ENCODE measurements at places on chromosomes 6 and 20. TPM values are rescaled to one million over a fixed set of nuclear protein-coding genes. Genes with fewer than 3 reads are reported as not detected.

LINC00237 gene
- total RNA-seq, result not detected

NCOA6 gene
- 42.6 TPM for total RNA-seq

FOXA2 gene
- total RNA-seq, result not detected

GHRH gene
- not detected for total RNA-seq

DNA sequence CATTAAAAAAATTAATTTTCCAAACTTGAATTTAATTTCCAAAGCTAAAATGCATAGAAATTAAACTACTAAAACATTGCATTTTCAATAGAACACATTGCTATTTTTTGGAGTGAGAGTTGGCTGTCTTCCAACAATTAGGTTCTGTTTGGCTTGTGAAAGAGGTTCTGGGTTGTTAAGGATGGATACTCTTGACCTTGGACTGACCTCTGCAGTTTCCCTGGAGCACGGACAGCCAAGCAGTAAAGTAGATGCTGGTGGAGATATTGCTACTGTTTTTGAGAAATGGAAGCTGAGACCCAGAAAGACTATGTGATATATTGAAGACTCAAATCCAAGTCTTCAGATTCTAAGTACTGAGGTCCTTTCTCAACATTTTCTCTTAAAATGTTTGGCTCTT lies 95.9 kb upstream of the CHD6 start:
- no peak for DNase-seq

- no peak for DNase-seq
Measured at GRCh38 chr6:2471472-2471871, 226.1 kb upstream of the GMDS start.

DNA sequence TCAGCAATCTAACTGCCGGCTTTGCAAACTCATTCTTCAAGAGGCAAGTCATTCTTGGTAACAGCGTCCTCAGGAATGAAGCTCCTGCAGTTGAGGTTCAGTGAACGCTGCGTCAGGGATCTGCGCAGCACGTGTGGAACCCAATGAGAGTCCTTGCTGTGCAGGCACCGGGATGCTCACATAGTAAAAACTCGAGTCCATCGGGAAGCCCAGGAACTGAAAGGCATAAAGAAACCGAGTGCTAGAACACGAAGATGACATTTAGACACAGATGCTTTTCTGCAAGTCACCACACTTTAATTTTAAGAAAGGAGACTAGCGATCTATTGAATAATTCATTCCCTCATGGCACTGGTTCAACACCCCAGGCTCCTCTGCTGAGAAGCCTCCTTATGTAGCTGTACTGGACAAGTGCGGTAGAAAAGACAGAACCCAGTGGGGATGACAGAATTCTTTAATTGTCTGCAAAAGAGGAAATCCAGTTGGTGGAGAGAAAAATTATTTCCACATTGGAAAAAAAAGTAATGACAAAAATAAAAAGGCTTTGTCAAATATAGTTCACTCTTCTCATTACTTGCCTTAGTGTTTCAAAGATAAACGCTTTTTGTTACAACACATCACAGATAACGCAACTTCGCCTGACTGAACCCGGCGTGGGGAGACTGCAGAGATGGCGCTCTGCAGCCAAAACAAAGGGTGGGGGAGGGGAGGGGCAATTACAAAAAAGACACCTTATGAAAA lies 1.9 kb upstream of the AFDN start:
- DNase-seq, result no peak

- DNase-seq, result no peak
Measured at GRCh38 chr6:465531-466348, 74.2 kb downstream of the IRF4 start.

DNA sequence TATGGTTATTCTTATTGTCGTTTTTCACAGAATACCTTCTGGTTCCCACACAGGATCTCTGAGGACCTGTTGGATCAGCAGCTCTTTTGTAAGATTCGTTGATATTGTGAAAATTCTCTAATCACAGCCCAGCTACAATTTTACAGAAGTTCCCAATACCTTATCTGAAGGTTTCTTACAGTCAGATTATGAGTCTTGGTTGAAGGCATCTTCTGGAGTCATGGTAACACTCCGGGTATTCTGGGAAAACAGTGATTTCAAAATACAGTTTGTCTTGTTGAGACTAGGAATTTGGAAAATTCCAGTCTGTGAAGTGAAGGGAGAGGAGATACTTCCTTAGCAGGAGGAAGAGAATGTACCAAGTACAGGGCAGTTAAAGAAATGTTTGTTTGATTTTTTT lies 22.2 kb upstream of the HLA-C start:
- DNase-seq, result no peak

- no peak for DNase-seq
Measured at GRCh38 chr6:51349857-51350256, 531.2 kb downstream of the TFAP2B start.

DNA sequence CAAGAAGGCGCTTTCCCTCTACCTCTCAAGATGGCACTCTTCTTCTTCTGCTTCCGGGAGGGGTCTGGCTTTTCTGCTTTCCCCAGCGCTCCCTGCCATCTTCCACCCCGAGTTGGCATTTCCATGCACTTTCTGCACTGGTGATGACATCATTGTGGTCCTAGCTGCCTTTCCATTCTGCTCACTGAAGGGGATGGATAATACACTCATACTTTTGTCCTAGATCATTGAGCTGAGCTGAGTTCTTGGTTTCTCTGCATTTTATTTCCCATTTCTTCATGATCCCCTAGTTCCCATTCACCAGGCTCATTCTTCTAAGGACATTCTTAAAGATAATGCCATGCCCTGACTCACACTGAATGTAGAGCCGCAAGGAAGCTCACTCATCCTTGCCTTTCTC lies 96.7 kb downstream of the EDN1 start:
- DNase-seq, result no peak

DNA sequence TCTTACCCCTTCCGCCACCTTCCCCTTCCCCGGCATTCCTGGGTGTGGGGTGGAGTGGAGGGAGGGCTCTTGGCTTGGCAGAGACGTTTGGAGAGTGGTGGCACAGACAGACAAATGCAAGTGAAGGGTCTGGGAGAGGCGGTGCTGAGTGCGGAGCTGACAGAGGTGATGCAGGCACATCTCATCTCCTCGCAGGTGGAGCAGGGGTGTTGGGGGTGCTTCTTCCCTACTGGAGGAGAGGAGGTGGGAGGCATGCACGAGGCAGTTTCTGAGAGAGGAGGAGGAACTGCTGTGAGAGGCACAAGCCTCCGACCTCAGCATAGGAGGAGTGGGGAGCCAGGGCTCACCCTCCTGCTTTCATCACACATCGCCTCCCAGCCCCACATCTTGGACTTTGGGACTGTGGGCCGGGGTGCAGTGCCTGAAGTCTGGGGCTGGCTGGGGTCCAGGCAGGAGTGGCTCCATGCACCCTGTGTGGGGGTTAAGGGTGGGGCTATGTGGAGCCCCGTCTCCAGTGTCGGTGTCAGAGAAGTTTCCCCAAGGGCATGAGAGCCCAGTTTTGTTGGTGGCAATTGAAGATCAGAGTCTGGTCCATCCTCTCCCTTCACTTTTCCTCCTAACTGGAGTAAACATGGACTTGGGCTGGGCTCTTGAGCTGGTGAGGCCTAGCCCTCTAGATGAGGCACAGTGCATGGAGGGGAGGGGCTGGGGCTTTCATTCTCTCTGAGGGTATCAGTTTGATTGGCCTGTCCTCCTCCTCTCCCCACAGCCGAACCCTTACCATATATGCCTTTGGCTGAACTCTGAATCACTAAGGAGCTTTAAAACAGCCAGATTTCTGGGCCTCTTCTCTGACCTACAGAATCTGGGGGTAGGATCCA lies 20.2 kb upstream of the SLC22A7 start:
- DNase-seq, result no peak
